Stimulated activated CD8-positive, alpha-beta memory T cell treated with anti-CD3 and anti-CD28 coated beads, Interleukin-2, amount 100 ng/mL, for 1 hour (primary cell): ENCODE measurements at places on chromosomes 16 and 17.

DNA sequence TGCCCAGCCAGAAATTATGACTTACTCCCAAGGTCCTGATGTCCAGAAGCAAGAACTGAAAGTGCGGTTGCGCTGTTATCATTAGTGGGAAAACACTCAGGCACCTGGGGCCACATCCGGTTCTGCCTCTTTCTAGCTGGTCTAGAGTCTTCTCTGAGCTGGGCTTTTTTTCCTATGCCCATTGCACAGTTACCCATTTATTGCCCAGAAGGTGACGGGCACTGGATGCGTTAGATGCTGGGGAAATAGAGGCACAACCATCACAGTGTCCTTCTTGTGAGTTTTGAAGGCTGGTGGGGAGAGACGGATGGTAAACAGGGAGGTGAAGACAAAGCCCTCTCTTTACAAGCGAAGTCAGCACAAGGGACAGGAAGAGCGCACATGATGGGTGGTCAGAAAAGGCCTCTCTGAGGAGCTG is 37.7 kb downstream of the PLCG2 start:
- DNase-seq: no peak

DNA sequence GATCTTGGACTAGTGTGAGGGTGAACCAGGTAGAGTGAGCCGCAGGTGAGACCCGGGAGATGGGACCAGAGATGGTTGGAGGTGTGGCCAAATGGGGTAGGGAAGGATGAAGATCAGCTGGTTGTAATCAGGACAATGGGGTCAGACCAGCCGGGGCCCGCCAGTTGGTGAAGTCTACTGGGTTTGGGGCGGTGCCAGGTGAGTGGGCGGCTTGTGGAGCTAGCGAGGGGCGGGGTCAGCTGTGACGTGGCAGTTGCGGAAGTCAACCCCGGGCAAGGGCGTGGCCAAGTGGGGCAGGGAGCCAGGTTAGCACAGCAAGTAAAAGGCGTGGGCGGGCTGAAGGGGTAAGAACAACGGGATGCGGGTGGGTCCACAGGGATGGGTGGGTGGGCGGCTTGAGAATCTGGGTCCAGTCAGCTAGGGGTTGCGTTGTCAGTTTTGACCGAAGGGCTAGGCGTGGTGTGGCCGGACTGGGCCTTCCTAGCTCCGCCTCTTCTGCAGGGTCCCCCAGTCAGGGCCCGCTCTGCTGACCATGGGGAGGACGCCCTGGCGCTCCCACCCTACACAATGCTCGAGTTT is 25.5 kb upstream of the ALKBH5 start:
- DNase-seq: peak; percentile 82

GRCh38 chr16:73049511-73049910 is 1.6 kb upstream of the ZFHX3 start:
- no peak for DNase-seq

DNA sequence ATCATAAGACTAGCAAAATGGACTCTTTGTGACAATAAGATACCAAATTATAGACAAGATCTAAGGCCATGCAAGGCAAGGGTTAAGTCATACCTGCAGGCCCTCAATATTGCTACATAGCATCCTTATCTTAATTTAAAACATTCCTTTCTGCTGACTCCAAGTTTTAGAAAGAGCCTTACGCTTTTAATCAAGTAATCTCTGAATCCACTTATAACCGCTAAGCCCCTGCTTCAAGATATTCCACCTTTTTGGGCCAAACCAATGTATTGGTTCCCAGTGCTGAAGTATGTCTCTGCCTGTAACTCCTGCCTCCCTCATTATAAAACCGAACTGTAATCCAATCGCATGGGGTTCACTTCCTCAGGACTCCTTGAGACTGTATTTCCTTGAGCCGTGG is 255.4 kb downstream of the PHKB start:
- no peak for DNase-seq
